ENCODE measurements at places on chromosomes 6 and 20.

- DNase-seq: no peak
Observed at GRCh38 chr6:158347335-158347734, 35.1 kb downstream of the TULP4 start.

GRCh38 chr6:169905041-169905807 is 153.8 kb downstream of the ERMARD start:
- DNase-seq: no peak

DNA sequence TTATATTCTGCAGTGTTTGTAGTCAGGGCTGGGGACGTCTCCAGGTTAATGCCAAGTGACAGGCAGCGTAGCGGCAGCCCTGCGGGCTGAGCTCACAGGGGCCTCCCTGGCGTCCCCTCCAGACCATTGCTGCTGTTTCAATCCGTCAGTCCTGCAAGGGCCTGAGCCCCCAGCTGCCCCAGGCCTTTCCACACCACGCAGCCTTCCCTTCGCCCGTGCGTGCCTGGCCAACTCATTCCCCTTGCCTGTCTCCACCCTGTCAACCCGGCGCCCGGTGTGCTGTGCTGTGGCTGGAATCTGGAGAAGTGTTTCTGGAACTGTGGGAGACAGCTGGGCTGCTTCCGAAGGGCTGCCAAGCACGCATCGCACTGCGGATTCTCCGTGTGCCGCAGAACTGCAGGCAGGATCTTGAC is 11.9 kb downstream of the BHLHE23 start:
- DNase-seq: no peak

DNA sequence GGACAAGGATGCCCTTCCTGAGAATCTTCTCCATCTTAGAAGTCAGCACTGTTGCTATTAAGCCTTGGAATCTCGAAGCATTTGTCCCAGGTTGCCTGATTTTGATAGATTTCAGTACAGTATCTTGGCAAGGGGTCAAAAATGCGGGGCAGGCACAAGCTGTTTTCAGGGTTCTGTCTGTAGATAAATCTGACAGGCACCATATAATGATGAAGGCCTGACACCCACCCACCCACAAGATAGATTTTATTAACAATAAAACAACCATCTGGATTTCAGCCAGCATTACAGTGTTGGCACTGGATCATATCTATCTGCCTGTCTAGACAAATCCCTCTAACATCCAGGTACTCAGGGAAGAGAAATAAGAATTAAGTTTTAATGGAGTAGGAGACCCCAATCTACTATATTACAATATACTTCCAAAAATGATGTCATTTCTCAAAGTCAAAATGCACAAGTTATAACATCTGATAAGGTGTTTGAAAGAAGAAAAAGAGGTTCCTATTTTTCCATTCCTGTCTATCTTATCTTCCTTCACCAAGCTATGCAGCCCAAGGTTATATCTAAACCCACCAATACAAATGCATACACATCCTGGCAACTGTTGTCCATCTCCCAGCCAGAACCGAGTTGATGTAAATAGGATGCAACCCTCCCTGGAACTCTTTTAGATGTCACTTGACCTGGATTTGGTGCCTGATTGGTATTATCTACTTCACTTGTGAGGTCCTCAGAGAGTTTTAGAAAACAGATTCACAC is 10.7 kb downstream of the NEDD9 start:
- DNase-seq: no peak

DNA sequence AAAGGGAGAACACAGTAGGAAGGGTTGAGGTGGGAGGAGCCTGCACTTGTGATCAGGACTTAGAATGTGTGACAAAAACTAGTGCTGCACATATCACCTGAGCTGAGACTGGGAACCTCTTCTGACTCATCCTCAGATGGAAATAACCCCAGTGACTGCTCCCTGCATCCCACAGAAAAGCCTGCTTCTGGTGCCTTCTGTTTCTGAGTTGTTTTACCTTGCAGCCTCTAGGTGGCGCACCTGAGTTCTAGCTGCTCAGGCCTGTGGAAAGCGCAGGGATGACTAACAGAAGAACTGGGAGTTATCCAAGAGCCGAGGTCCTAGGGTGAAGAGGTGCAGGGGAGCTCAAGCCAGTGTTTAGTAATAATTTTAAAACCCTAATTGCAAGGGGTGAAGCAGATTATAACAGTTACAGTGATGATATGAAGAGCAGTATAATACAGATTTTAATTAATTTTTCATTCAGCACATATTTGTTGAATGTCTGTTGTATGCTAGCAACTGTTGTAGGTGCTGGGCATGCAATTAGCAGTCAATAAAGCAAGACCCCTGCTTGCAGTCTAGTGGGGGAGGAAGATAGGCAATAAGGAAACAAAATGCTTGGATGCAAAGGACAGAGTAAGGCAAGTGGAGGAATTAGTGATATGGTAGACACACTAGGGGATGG is 302.5 kb downstream of the DHX35 start:
- DNase-seq: peak; percentile 28
